D721Med (cell line): ENCODE measurements at places on chromosomes 12 and 14.

DNA sequence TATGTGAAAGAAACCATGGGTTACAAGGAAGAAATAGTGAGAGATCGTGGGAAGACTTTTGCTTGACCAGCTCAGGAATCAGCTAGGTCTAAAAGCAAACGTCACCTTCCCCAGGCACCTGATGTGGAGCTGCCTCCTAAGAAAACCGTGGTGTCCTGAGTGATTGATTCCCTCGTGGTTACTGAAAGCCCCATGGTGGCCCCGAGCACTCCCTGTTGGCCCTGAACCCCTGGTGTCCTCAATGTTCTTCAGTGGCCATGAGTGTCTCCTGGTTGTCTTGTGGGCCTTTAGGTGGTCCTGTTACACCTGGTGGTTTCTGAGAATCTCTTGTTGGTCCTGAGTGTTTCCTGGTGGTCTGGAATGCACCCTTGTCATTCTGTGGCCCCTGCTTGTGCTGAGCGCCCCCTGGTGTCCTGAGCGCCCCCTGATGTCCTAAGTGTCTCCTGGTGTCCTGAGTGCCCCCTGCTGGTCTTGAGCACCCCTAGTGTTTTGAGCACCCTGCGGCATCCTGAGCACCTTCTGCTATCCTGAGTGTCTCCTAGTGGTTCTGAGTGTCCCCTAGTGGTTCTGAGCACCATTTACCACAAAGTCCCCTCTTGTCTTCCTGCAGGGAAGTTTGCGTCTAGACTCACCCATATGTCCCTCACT, 518.7 kb downstream of the TMEM121 start:
- DNase-seq: no peak

DNA sequence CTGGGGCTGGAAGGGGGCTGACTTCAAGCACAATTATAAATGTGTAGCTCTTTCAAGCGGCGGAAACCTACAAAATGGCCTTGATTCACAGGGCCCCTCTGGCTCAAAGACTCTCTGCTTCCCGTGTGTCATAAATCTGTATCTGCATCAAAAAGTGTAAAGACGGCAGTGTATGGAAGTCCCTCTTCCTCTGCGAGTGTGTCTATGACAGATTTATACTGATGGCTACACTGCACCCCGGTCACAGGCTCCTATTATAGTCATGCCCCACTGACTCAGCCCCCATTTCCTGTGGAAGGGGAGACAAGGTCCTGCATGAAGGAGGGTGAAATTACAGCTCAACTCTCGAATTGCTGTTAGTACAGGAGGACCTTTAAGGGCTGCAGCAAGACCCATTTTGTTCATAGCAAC, 68.6 kb downstream of the HMGA2 start:
- no peak for DNase-seq

DNA sequence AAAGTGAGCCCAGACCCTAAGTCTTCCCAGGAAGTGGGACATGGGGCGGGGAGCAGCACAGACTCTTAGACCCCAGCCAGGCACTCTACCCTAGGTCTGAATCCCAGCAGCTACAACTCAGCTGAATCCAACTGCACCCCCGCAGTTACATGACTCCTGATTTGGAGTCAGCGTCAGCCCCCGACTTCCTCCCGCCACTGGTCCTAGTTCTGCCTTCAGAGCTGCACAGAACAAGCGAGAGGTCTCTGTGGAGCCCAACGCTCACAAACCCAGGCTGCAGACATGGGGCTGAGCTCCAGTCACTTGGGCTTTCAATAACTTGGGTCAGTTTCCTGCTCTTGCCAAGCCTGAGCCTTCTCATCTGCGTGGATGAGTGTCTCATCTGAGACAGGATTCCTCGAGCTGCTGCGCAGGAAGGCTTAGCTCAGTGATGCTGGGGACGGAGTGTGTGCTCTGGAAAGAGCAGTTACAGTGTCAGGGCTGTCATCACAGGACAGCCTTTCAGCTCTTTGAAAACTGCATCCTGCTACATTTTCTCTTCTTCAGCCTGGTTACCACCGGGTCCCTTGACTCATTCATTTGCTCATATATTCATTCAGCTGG, 30.6 kb upstream of the NXPH4 start:
- DNase-seq: no peak

GRCh38 chr14:44898551-44898950, 63.2 kb downstream of the KLHL28 start:
- no peak for DNase-seq

GRCh38 chr14:103576371-103577024, 13.7 kb downstream of the COA8 start:
- DNase-seq: peak; percentile 75

DNA sequence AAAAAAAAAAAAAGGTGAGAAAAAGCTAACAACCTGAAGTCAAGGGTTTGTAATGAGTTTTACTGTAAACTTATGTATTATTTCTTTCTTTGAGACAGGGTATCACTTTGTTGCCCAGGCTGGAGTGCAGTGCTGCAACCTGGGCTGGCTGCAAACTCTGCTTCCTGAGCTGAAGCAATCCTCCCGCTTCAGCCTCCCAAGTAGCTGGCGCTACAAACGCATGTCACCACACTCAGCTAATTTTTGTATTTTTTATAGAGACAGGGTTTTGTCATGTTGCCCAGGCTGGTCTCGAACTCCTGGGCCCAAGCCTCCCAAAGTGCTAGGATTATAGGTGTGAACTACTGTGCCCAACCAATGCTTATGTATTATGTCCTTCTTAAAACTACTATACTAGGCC, 9.2 kb downstream of the ATF7 start:
- no peak for DNase-seq

- no peak for DNase-seq
Observed at GRCh38 chr12:113359133-113359938, 949 bp downstream of the PLBD2 start.

GRCh38 chr12:79317179-79317847, 373.5 kb downstream of the PAWR start:
- DNase-seq: no peak

DNA sequence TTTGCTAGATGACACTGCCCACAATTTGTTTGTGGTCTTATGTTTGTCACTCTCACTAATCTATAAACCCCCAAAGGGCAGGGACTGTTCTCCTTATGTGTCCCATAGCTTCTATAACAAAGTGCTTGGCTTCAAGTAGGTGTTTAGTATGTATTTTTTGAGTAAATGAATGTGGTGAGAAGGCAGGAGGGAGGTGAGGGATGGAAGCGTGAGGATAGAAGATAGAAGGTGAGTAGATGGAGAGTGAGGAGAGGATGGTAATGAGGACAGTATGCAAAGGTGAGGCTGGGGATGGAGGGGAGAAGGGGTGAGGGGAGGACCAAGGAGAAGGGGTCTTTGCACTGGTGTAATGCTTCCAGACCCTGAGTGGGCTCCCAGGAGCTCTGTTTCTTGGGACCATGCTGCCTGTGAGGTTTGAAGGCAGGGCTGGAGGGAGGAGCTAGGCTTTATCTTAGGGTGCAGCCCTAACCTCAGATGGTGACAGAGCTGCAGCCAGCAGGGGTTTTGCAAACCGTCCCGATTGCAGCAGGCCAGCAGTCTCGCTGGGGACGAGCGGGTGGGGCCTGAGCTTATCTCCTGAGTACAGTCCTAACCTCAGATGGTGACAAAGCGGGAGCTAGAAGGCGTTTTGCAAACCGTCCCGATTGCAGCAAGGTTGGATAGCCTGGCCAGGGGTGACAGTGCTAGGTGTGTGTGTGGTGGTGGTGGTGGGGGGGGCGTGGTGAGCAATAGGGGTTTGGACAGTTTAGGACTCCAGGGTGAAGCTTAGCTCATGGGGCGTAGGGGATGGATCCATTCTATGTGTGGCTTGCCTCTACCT, 6.5 kb downstream of the CEBPE start:
- no peak for DNase-seq

GRCh38 chr12:123075087-123075645, 75.7 kb downstream of the PITPNM2 start:
- no peak for DNase-seq
